ENCODE measurements at places on chromosomes 7 and 10.

DNA sequence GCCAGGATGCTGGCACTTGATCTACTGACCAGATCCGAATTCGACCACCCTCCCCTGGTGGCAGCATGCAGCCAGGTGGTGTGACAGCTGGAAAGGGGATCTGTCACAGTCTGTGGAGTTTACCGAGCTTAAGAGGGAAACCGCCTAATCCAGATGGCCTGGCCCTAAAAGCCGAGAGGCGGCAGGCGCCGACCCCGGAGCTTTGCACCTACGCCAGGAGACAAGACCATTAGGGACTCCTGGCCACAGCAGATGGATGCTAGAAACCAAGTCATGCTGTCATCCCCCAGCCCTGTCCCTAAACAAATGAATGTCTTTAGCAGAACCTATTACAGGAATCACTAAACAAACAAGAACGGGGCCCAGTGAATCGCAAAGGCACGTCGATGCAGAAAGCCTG is 27.7 kb downstream of the RCC1L start:
- no peak overlapping the region for H3K4me3 ChIP-seq
- DNase-seq = no peak
- H3K27ac ChIP-seq = no peak overlapping the region
- H3K36me3 ChIP-seq = no peaks in the 10 kb centered on the region

GRCh38 chr7:105157278-105157677 is 143.3 kb downstream of the KMT2E start:
- no peak overlapping the region for H3K27ac ChIP-seq
- peaks cover 5% of the 10 kb centered on the region for H3K4me1 ChIP-seq
- no peaks in the 10 kb centered on the region for H3K27me3 ChIP-seq
- peaks cover 10% of the 10 kb centered on the region for H3K36me3 ChIP-seq
- DNase-seq = no peak

DNA sequence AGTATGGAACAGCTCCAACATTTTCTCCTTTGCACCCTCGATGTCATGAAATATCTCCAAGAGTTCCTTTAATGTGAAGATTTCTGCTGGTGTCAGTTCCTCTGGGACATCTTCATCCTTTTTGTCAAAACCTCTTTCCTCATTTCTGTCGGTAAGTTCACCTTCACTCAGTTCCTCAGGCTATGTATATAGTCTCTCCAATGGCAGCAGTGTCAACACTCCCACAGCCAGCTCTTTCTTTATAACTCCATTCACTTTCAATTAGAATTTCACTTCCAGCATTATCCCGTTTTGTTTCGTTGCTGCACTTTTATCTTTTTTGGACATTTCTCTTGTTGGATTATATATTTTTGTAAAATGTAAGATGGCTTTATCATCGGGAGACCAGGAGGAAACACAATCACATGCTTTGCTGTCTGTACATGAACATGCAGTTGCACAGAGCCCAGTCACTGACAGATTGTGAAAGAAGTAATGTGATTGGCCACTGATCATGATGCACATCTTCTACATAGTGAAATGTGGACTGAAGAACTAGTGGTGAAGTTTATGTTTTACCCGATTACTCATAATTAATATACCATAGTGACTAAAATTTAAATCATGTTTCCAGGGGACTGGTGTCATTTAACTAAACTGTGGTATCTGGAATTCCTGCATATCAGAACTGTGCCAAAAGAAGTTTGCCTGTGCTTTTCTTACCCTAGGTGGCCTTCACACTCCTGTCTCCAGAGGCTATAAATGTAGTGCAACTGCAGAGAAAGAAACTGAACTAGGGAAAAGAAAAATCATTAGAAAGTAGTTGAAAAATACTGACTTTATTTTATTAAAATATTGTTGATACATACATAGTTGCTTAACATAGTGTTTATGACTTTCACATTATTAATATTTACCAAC is 289.6 kb downstream of the PPP1R3A start:
- H3K36me3 ChIP-seq = no peaks in the 10 kb centered on the region
- DNase-seq = no peak
- H3K27ac ChIP-seq = no peak overlapping the region
- no peaks in the 10 kb centered on the region for H3K4me1 ChIP-seq
- H3K27me3 ChIP-seq = no peaks in the 10 kb centered on the region

GRCh38 chr10:13453896-13454295 is 74.9 kb downstream of the BEND7 start:
- DNase-seq = peak; percentile 14
- H3K27ac ChIP-seq = no peak overlapping the region
- H3K4me3 ChIP-seq = no peak overlapping the region
- H3K27me3 ChIP-seq = peaks cover 47% of the 10 kb centered on the region
- no peaks in the 10 kb centered on the region for H3K36me3 ChIP-seq

DNA sequence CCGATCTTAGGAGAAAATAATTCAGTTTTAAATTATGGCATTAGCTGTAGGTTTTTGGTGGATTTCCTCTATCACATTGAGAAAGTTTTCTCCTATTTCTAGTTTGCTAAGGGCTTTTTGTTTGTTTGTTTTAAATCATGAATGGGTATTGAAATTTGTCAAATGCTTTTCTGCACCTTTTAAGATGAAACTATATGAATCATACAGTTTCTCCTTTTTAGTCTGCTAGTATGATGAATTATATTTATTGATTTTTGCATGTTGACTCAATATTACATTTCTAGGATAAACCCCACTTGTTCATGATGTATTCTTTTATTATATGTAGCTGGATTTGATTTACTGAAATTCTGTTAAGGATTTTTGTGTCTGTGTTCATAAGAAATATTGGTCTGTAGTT is 70.3 kb upstream of the PIP4K2A start:
- no peaks in the 10 kb centered on the region for H3K36me3 ChIP-seq
- H3K27ac ChIP-seq = no peak overlapping the region
- DNase-seq = no peak
- no peaks in the 10 kb centered on the region for H3K27me3 ChIP-seq
- H3K4me3 ChIP-seq = no peak overlapping the region
- H3K4me1 ChIP-seq = no peaks in the 10 kb centered on the region

GRCh38 chr10:44997105-44997748 is 3.5 kb upstream of the ZNF22 start:
- no peak overlapping the region for H3K4me3 ChIP-seq
- H3K4me1 ChIP-seq = peaks cover 13% of the 10 kb centered on the region
- H3K36me3 ChIP-seq = no peaks in the 10 kb centered on the region
- peaks cover 3% of the 10 kb centered on the region for H3K27me3 ChIP-seq
- no peak for DNase-seq

DNA sequence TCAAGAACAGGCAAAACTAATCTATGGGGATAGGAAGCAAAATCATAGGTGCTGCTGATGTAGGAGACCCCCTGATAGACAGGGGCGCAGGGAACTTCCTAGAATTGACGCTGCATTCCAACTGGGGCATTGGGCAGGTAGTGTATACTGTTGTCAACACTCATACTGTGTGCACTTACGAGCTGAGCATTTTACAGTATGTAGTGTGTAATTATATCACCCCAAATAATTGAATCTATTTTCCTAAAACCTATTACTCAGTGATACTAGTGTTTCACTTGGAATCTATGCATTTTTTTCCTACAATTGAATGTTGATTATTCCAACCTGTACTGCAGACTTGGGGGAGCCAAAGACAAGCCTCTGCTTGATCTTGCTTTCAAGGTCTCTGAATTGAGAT is 207.0 kb upstream of the PRKCQ start:
- DNase-seq = no peak
- peaks cover 7% of the 10 kb centered on the region for H3K4me1 ChIP-seq
- no peak overlapping the region for H3K27ac ChIP-seq

DNA sequence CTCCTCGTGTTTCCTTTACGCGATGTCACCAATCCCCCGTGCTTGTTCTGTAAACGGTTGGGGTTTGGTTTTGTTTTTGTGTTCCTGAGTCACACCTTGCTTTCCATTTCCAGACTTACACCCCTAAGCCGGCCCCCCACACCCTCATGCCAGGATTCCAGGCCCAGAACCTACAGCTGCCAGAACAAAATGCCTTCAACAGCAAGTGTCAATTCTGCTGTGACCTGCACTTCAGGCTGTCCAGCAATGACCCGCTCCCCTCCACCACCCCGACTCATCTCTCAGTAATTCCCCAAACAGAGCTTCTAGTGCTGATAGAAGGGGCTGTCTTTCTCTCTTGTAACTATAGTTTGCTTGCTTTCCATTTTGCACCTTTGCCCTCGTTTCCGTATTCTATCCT is 722.1 kb upstream of the CELF2 start:
- H3K27me3 ChIP-seq = no peaks in the 10 kb centered on the region
- H3K36me3 ChIP-seq = no peaks in the 10 kb centered on the region
- no peak for DNase-seq
- H3K27ac ChIP-seq = no peak overlapping the region
- no peaks in the 10 kb centered on the region for H3K4me1 ChIP-seq
- H3K4me3 ChIP-seq = no peak overlapping the region

- no peaks in the 10 kb centered on the region for H3K27me3 ChIP-seq
- no peak overlapping the region for H3K4me3 ChIP-seq
- H3K27ac ChIP-seq = no peak overlapping the region
- no peaks in the 10 kb centered on the region for H3K36me3 ChIP-seq
Observed at GRCh38 chr10:121036431-121036830, 185.3 kb downstream of the WDR11 start.

DNA sequence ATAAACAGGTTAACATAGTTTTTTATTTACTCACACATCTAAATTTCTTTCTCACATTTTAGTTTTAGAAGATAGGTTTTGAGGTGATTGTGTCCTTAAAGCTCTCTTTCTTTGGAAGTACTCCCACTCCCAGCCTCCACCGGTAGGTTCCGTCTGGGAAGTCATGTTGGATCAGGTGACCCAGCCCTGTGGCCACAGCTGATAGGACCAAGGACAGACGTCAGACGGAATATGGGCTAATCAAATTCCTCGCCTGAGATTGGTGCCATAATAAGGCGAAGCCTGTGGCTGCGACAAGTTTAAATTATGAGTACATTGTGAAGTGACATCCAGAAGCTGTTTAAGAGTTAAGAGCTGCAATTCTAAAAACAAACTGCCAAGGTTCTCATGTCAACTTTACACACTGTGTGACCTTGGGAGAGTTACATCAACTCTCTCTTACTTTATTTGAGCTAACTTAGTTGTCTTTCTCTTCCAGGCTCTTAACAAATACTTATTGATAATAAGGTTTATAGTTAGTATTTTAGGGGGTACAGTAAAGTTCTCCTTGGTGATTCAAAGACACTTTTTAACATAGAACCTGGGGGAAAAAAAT is 133.6 kb downstream of the NPY start:
- H3K4me3 ChIP-seq = no peak overlapping the region
- no peaks in the 10 kb centered on the region for H3K4me1 ChIP-seq
- DNase-seq = no peak
- peaks cover 13% of the 10 kb centered on the region for H3K27me3 ChIP-seq
- H3K36me3 ChIP-seq = peaks cover 12% of the 10 kb centered on the region

DNA sequence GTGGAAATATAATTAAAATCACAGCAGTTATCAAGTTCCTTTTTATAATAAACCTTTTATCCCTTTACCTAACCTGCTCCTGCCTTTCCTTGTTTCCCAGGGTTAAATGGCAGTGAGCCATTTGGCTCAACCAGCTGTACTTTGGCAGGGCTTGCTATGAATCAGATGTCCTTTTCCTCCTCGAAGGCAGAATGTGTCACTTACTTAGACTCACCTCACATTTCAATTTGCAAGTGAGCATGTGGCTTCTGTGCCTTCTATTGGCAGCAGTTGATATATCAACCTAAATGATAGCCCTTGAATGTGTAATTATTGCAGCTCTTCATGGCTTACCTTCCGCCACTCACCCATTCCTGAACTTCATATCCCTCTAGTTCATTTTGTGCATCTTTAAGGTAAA is 301.7 kb downstream of the CSTF2T start:
- no peak overlapping the region for H3K27ac ChIP-seq
- H3K4me3 ChIP-seq = no peak overlapping the region
- H3K4me1 ChIP-seq = no peaks in the 10 kb centered on the region
- no peaks in the 10 kb centered on the region for H3K27me3 ChIP-seq

DNA sequence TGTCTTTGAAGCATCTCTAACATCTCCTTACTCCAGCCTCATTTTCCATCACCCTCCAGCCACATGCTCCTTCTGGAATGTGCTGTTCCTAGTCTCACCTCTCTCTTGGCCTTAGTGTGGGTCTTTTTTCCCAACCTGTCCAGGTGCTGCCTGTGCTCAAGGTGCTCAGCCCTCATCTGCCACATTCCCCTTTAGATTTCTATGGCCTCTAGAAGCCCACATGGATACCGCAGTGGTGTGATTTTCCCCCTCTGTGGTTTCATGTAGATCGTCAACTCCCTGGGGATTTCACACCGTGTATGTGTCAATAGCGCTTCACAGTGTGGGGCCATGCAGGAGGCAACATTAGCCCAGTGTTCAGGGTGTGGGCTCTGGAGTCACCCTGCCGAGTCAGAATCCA is 32.5 kb downstream of the BMPER start:
- no peaks in the 10 kb centered on the region for H3K36me3 ChIP-seq
- H3K27ac ChIP-seq = no peak overlapping the region
- no peaks in the 10 kb centered on the region for H3K4me1 ChIP-seq
- H3K4me3 ChIP-seq = no peak overlapping the region
- no peak for DNase-seq
- H3K27me3 ChIP-seq = peaks cover 7% of the 10 kb centered on the region

DNA sequence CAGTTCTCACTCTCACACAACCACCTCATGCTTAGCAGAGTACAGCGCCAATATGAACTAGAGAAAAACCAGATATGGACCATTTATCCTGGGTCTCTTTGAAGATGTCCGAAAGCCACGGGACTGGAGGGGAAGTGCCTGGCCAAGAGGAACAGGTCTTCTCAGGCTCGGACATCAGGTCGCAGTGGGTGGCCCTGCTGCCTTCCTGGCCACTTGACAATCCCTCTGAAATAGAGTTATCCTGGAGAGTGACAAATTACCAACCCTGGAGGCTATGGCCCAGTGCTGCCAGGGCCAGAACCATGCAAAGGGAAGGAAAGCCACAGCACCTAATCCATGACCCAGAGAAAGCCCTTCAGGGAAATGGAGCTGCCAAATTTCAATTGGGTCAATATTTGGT is 646.8 kb upstream of the NRP1 start:
- H3K27ac ChIP-seq = no peak overlapping the region
- no peaks in the 10 kb centered on the region for H3K36me3 ChIP-seq
- no peaks in the 10 kb centered on the region for H3K27me3 ChIP-seq
- H3K4me3 ChIP-seq = no peak overlapping the region
- H3K4me1 ChIP-seq = no peaks in the 10 kb centered on the region

GRCh38 chr10:94105226-94105625 is 111.5 kb downstream of the PLCE1 start:
- no peaks in the 10 kb centered on the region for H3K36me3 ChIP-seq
- no peak overlapping the region for H3K4me3 ChIP-seq
- H3K27me3 ChIP-seq = peaks cover 14% of the 10 kb centered on the region
- no peaks in the 10 kb centered on the region for H3K4me1 ChIP-seq

DNA sequence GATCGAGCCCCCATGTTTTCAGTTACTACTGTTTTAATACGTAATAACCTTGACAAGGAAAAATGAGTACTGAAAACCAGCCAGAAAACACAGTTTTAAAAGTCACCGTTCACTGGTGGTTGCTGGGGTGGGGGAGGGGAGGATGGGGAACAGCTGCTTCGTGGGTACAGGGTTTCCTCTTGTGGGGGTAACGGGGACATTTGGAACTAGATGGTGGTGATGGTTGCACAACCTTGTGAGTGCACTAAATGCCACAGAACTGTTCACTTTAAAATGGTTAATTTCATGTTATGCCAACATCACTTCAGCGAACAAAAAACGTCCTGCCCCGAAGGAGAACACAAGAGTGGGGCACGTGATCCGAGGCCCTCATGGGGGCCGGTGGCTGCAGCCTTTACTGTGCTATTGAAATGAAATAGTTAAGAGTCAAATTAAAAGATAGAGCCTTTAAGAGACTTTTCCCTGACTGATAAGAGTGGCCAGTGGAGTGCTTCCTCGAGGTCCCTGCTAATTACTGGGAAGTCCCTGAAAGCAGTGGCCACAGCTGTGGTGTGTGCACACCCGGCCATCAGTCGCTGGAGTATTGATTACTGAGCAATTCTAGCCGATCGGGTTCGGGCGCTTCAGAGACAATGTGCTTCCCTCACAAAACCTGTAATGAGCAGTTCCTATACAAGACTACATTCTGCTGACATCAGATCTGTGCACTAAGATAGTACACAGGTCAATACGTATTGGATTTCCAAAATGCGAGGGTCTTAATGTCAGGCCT is 80.3 kb downstream of the EBF3 start:
- H3K36me3 ChIP-seq = no peaks in the 10 kb centered on the region
- no peak overlapping the region for H3K27ac ChIP-seq

All from naive B cell (primary cell).